Activated CD8-positive, alpha-beta memory T cell treated with anti-CD3 and anti-CD28 coated beads for 24 hours (primary cell): ENCODE measurements at places on chromosomes 6 and 20.

DNA sequence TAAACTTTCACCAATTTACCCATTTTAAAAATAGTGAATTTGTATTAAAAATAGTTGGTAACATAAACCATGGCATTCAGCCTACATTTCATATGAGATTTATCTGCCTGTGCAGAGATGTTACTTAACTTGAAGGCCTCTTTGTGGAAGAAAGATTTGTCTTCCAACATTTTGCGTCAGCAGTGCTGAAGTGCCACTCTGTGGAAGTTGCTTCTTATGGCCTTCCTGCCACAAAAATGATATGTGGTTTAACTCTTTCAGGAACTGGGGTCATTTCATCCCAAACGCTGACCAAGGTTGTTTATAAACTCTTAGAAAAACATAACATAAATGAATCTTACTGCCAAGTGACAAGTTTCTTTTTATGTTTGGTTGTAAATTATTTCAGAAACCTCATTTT is 246.8 kb downstream of the ARID1B start:
- DNase-seq: no peak

DNA sequence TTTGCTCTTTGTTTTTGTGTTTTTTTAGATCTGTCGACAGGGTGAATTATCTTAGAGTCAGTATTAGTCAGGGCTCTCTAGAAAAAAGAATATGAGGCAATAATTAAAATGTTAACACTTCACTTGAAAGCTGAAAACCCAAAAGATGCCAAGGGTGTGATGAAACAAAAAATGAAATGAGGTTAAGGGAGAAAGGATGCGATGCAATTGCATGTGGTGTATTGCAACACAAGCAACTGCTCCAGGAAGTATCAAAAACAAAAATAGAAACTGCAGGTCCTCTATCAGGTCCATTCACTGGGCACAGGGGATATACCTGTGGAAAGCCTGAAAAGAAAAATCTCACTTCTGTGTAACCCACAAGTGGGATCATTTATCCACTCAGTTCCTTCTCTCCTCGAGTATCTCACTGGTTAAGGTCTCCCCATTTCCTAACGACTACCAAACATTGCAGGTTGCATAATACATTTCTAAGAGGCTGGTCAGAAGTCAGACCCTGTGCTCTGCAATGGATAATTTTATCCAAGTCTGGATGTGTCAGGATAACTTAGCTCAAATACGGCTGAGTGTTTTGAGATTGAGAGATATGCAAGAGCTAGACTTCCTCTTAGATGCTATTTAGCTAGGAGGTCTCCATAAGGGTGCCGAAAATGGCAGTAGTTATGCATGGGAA is 257.7 kb upstream of the GJE1 start:
- no peak for DNase-seq

GRCh38 chr20:49979030-49979832 is 3.5 kb upstream of the SNAI1 start:
- DNase-seq: peak; percentile 92

GRCh38 chr6:11433860-11434259 is 103.7 kb upstream of the TMEM170B start:
- DNase-seq: no peak

DNA sequence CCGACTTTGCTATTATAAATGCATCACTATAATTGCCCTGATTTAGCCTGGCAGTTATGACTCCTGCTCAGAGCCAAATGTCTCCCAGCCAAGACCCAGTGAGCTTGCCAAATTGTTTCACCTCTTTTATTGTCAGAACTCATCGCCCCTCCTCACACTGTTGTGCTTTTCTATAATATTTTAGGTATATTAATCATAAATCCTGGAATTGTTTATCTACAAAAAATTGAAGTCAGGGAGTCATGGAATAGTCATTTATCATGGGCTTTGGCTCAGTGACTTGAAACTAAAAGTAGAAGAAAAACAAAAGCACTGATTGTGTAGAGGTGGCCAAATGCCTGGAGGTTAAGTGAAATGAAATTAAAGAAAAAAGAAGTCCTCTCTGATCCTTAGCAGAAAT is 85.6 kb downstream of the PFDN4 start:
- DNase-seq: no peak

DNA sequence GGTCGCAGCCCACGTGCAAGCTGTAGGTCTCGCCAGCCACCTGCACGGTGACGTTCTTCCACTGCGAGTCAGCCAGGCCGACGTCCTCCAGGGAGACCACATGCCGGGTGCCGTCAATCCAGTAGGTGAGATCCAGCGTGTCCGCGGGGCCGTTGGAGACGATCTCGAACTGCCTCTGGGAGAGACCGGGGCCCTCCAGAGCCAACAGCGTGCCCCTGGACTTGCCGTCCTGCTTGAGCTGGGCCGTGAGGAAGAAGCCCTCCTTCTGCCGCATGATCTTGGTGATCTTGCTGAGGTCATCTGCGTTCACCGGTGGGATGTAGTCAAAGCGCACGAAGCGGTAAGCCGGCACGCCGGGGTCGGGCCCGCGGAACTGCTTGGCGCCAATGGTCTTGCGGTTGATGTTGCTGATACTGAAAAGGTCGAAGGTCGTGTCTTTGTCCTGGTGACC is 5.1 kb downstream of the THBS2 start:
- DNase-seq: no peak

- no peak for DNase-seq
Measured at GRCh38 chr20:46276531-46276930, 31.8 kb downstream of the CDH22 start.

GRCh38 chr6:133896344-133896721 is 7.4 kb downstream of the TCF21 start:
- no peak for DNase-seq

DNA sequence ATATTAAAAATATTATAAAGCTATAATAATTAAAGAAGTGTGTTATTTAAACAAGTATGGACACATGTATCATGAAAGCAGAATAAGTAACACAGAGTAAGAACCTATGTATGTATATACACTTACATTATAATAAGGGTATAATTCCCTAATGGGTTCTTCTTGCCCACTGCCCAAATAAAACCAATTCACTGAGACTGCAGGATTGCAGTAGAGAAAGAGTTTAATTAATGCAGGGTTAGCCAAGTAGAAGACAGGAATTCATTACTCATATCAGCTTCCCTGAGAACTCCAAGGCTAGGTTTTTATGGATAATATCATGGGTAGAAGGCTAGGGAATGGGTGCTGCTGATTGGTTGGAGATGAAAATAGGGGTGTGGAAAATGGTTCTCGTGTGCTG is 53.8 kb upstream of the SAMD3 start:
- no peak for DNase-seq

DNA sequence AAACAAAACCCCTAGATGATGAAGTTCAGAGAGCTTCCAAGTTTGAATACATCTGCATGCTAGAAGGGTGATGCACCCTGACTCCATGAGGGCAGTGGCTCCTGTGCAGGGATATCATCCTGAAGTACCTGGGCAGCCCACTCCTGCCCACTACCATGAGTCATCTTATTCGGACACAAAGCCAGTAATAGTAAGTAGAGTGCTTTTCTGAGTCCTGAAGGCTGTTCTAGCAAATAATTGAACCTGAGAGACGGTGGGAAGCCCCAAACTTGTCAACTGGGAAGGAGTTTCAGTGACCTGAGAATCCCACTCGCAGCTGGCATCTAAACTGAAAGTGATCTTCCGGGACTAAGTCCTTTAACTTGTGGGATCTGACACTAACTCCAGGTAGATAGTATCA is 152.9 kb upstream of the COL21A1 start:
- no peak for DNase-seq

GRCh38 chr20:4959592-4959991 is 41.7 kb downstream of the SLC23A2 start:
- DNase-seq: no peak

DNA sequence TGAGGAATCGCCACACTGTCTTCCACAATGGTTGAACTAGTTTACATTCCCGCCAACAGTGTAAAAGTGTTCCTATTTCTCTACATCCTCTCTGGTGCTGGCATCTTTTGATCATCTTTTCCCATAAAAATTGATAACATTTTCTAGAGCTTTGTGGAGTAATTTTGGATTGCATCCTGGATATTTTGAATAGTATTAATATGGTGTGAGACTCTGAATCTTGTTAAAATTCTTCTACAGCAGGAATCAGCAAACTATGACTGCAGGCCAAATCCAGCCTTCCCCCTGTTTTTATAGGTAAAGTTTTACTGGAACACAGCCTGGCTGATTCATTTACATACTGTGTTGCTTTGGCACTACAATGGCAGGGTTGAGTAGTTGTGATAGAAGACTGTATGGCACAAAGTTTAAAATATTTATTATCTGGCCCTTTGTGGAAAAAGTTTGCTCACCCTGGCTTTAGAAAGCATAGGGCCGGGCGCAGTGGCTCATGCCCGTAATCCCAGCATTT is 15.0 kb upstream of the RNF8 start:
- DNase-seq: no peak

DNA sequence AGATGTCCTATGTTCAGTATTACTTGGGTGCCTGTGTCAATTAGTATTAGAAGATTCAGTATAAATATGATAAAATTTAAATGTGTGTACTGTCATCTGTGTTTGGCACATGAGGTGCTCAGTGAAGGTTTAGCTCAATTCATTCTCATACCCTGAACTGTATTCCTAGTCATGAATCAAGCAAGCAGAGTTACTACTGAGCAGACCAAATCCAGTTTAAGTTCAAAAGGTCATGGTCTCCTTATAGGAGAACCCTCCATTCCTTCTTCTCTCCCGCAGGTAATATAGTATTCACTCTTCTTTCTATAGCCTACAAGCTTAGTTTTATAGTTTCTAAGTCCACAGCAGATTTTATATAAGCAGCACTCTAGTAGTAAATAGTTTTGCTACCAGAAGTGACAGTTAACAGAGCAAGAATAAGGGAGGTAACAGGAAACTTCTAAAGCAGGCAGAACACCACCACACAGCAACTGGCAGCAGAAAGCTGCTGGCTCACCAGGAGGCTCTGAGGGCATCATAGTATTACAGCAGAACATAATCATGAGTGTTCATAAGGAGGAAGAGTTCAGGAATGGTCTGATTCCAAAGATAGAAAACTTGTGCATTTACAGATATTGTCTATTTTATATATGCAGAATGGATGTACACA is 133.2 kb downstream of the SLC16A10 start:
- no peak for DNase-seq

GRCh38 chr6:43723737-43724295 is 36.2 kb upstream of the MRPS18A start:
- DNase-seq: peak; percentile 85

DNA sequence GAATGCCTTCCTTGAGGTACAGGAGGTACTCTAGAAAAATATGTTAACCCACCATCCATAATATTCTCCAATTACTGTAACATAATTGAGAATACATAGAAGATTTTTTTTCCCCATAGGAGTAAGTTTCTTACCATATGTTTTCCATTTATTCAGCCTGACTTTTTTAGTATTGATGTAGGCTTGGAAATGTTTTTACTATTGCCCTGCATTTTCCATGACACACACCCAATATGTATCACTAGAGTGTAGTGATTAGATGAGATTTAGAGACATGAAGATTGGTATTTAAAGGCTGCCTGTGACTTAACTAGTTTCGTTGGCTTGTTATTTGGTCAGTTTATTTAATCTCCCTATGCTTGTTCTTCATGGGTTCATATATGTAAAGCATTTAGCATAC is 39.5 kb downstream of the KCNQ5 start:
- DNase-seq: no peak

DNA sequence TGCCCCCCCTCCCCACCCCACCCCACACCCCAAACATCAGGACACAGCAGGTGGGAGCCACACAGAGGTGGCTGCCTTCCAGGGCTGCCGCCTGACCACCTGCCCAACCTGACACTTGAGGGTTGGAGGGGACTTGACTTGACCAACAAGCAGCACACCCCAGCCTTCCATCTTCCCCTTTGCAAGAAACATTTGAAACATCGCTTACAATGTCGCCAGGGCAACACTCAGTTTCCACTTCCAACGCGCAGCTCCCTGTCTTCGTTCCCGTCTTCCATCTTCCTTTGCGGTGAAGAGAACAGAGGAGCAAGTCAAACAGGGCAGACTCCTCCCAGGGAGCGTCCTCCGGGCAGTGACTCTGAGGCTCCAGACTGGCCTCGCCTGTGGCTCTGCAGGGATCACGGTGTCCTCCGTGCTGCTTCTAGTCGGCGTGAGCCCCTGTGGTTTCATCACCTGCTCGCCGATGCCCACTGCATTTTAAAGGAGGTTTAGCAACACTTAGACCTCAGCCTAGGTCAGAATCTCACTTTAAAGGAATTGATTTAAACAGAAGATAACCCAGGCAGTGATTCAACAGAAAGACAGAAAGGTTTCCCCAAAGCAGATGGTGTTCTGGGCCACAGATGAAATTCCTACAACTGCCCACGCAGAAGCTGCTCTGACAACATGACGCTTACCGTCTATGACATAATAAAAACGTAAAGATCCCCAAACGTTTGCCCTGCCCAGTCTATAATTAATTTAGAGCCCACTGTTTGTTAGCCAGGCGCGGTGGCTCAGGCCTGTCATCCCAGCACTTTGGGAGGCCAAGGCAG is 130.8 kb downstream of the TAF4 start:
- DNase-seq: no peak

DNA sequence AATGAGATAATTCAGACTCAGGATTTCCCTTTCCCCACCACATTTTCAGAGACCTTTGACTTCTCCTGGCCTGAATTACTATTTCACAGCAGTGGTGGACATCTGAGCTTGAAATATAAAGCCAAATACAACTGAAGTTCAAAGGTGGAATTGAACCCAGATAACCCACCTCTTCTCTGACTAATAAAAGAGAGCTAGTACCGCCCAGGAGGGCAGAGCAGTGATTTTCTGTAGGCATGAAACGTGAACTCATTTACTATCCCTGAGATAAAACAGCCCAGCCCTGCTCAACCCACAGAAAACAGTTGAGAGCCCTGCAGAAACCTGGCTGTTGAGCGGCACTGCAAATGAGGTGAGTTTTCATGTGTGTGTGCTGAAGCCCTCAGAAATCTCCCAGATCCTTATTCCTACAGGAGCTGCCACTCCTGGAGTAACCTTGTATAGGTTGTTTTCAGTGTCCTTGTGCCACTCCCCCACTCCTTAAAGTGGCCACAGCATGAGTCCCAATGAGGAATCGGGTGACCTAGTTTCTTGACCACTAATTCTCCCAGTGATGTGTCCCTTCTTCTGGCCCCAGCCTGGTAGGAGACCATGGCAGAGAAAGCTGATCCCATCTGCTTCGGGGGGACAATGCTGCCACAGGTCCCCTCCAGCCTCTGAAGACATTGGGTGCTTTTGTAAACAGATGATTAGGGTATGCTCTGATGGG is 99.2 kb downstream of the NOL4L start:
- no peak for DNase-seq

DNA sequence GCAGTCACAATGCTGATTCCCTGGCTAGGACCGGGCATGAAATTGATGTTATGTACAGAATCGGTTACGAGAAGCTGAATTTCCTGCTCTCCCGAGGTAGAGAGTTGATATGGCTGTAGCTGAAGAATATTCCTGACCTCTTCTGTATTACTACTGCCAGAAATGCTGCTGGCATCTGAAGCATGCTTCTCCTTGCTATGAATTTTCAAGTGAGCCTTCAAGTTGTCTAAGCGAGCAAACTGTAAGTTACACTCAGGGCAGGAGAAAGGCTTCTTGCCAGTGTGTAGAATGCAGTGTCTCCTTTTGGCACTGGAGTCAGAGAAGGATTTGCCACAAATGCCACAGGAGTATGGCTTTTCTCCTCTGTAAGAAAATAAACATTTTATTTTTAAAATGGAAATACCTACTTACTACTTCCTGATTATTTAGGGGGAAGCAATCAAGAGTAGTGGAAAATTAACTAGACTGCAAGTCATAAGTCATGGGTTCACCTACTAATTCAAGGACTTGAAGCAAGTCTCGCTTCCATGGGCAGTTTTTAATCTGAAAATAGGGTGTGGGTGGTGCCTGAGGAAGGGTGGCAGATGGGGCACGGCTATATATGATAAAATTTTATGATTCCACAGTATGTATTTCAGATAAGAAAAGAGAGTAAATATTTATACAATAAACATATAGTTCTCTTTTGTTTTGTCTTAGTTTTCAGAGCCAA is 10.8 kb upstream of the MICAL1 start:
- DNase-seq: no peak
